Activated CD4-positive, alpha-beta T cell treated with anti-CD3 and anti-CD28 coated beads, Interleukin-2, amount 50 U/mL, for 48 hours (primary cell): ENCODE measurements at places on chromosomes 7 and 10.

- no peak for DNase-seq
Measured at GRCh38 chr7:102973096-102973802, 60.4 kb downstream of the LRRC17 start.

DNA sequence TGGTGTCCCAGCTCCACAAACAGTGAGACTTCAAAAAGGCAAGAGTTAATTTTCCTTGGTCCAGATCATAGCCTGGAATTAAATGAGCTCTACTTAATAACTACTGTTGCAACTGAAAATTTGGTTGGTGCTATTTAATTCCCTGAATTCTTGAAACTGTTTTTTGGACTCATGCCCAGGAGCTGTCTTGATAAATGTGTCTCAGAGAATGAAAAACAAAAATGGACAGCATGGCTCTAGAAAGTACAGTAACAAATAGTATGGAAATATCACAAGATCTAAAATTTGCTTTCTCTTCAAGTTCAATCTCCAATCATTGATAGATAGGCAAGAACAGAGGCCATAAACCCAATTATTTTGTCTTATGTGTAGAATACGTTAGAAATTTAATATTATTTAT, 42.5 kb downstream of the CCDC71L start:
- no peak for DNase-seq

- DNase-seq, result no peak
Measured at GRCh38 chr10:110410329-110411046, 87.2 kb upstream of the DUSP5 start.

- DNase-seq, result no peak
Measured at GRCh38 chr10:130801784-130802183, 509.7 kb downstream of the TCERG1L start.

GRCh38 chr10:102678068-102678400, 33.8 kb downstream of the TRIM8 start:
- DNase-seq, result no peak

DNA sequence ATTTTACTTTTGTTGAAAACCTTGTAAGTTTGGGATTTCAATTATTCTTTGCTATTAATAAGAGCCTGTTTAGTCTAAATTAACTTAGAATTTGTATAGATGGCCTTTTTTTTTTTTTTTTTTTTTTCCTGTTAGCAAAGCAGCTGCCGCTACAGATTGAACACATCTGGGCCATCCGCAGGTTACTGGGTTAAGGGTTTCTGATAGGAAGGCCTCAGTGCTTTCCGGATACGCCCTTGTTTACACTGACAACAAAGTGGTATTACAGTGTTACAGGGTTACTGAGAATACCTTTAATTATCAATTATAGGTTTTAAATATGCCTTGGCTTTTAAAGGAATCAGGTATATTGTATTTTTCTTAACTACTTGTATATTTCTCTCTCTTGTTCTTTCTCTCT, 76.8 kb downstream of the PTN start:
- DNase-seq, result no peak

DNA sequence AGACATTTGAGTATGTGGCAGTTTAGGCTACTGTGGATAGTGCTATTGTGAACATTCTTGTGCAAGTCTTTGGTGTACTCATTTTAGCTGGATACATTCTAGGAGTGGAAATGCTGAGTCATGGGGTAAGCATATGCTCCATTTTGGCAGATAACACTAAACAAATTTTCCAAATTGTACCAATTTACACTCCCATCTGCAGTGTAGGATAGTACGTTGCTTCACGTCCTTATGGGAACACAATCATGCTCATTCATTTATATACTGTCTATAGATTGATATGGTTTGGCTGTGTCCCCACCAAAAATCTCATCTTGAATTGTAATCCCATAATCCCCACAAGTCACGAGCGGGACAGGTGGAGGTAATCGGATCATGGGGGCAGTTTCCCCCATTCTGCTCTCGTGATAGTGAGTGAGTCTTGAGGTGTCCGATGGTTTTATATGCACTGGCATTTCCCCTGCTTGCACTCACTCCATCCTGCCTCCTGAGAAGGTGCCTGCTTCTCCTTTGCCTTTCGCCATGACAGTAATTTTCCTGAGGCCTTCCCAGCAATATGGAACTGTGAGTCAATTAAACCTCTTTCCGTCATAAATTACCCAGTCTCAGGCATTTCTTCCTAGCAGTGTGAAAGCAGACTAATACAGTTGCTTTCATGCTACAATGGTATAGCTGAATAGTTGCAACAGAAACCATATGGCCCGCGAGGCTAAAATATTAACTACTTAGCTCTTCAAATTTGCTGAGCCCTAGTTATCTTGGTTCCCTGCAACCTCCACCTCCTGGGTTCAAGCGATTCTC, 25.6 kb downstream of the RNF216 start:
- no peak for DNase-seq

DNA sequence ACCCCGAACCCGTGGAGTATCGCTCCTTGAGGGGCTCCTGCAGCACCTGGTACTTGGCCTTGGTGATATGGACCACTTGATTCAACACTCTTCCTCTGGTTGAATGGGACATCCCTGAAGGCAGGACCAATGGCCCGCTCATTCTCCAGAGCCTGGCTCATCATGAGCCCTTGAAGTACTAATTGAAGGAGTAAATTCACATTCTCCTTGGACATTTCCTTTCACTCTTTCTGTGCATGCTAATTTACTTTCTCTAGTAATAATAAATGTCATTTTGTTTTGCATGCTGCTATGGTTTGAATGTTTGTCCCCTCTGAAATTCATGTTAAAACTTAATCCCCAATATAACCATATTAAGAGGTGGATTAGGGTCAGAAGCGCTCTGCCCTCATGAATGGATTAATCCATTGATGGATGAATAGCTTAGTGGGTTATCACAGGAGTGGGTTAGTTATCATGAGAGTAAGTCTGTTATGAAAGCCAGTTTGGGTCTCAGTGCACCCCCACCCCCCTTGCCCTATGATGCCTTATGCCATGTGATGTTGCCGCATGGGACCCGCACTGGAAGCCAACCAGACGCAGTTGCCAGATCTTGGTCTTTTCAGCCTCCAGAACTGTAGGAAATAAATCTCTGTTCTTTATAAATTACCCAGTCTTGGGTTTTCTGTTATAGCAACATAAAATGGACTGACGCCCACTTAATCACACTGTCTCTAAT, 23.8 kb downstream of the FGFBP3 start:
- DNase-seq, result no peak

GRCh38 chr7:103929901-103930311, 59.6 kb downstream of the RELN start:
- no peak for DNase-seq

- no peak for DNase-seq
Measured at GRCh38 chr7:141335164-141335563, 216.0 kb upstream of the AGK start.

DNA sequence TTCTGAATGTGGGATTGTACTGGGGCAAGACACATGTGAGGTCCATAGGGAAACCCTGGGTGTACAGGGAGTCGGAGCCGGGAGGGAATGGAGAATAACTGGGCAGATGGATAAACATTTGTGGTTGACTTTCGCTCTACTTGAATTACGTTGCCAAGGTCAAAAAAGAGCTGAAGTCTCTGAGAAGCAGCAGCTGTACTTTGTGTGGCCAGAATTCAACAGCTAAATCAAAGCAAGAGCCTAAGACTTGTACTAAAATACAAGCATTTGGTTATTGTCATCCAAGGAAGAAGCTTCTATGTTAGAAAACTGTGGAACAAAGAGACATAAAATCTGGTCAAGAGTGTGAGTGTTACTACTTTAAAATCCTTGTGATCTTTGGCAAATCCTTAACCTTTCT, 457.2 kb downstream of the ARL4A start:
- DNase-seq, result no peak
